Stimulated activated CD8-positive, alpha-beta memory T cell treated with anti-CD3 and anti-CD28 coated beads, Interleukin-15, amount 100 ng/mL, for 48 hours (primary cell): ENCODE measurements at places on chromosomes 1 and 21.

DNA sequence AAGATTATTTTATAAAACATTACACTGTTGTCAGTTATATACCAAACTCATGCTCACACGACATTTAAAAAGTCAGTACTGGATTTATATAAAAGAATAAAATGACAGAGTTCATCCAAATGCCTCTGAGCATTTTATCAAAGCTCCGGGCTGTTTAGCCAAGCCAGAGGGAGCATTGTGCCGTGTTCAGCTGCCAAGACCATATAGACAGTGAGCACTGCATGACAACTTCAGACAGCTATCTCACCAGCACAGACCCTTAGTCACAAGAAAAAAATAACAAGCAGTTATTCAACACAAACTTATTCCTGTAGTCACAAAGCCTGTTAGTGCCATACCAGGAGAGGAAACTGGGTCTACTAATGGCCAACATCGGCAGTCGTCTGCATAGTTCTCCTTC lies 88.0 kb upstream of the PBX1 start:
- no peak for DNase-seq

GRCh38 chr1:110262846-110263631 lies 52.9 kb downstream of the KCNC4 start:
- no peak for DNase-seq

GRCh38 chr1:16888860-16889816 lies 6.6 kb upstream of the RNU1-2 start:
- DNase-seq = peak; percentile 51

GRCh38 chr1:116854403-116854690 lies 55.4 kb upstream of the PTGFRN start:
- no peak for DNase-seq

DNA sequence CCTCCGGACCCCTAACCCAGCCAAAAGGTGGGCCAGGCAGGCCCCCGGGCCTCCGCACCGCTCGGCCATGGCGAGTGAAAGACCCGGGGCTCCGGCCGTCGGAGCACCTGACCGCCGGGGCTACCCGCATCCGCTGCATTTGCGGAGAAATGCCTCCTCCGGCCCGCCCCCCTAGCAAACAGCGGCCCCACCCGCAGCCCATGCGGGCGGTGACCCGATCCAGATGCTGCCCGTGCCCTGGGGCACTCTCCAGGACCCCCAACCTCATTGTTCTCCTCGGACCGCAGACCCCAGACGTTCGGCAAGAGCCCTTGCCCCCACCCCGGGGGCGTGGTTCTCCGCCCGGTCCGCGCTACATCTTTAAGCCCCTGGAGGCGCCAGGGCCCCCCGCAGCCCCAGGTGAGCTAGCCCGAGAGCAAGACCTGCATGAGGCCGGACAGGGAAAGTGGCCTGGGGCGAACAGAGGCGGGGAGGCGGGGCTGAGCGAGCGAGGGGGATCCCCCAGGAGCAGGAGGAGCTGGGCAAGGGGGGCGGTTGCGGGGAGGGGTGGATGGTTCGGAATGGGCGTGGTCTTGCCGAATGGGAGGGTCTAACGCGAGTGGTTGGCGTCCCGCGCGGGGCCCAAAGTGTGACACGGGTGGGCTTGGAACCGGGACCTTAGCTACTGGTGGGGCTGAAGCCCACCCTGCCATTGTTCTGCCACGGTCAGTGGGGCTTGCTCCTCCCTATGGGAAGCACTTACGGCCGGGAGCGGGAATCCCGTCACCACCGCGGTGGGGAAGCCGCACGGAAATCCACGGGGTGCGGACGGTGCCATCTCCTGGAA lies 6.3 kb upstream of the CRYBG2 start:
- peak; percentile 41 for DNase-seq

GRCh38 chr1:109500941-109501381 lies 7.1 kb downstream of the CYB561D1 start:
- DNase-seq = no peak

DNA sequence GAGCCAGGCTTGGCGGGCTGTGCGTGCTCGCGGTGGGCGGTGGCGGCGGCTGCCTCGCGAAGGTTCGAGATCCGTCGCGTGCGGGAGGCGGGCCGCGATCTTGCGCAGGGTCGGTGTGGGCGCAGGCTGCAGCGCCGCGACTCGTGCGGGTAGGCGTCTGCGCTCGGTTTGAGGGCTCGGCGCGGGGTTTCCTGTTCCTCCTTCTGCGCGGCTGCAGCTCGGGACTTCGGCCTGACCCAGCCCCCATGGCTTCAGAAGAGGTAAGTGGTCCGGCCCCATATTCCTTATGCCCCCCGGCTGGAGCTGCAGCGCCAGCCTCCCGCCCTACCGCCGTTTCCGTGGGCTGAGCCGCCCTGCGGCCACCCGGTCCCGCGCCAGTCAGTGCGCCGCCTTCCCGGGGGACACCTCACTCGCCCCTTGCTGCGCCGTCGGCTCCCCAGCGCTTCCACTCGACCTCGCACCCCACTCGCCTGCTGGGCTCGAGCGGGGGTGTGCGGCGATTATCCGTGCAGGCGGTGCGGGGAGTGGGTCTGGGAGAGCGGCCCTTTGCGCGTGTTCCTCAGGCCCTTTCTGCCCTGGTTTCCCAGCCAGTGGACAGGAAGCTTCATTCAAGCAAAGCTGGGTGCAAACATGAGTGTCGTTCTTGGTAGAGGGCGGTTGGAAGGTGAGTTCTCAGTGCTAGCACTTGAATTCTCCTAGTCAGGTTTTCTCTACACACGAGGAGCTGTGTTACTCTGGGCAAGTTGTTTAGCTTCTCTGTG lies at the start of gene CACYBP:
Gene CACYBP (plus strand): TSS at position 12 of the 761 bp plus-strand sequence. CDS start 234 bp downstream, at position 246.
- no peak for DNase-seq

GRCh38 chr1:151401125-151401788 lies 1.9 kb downstream of the PSMB4 start:
- DNase-seq = no peak

DNA sequence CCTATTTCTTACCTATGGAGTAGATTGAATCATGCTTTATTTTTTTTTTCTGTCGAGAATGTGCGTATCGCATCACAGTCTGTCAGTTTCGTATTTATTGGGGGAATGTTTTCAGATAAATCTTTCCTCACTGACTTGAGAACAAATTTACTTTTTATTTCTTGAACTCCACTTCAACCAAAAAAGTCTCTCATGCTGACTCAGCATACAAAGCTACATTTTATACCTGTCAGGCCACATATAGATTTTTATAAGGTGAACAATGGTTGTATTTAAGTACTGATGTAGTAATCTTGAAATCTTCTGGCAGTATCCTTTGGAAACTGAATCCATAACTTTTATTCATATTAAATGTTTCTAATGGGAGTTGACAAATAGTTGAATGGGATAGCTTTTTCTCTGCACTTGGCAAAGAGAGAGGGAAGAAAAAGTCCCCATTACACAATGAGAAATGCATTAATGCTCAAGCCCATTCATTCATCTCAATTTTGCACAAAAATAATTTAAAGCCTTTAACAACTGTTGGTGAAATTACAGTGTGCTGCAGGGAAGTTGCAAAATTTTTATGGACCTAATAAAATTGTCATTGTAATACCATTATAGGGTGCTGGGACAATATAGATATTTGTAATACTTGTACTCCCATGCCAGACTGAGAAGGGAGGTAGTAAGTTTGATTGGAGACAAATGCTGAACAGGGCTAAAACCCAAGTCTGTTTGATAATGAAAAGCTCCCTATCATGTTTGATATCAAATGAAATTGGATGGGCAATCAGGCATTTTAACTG lies 367.6 kb downstream of the HLX start:
- no peak for DNase-seq

GRCh38 chr1:184160236-184160635 lies 108.7 kb downstream of the TSEN15 start:
- DNase-seq = peak; percentile 45

GRCh38 chr1:41675401-41675800 lies 190.9 kb upstream of the EDN2 start:
- DNase-seq = no peak

- DNase-seq = no peak
Measured at GRCh38 chr1:50275566-50275965, 147.7 kb downstream of the DMRTA2 start.

DNA sequence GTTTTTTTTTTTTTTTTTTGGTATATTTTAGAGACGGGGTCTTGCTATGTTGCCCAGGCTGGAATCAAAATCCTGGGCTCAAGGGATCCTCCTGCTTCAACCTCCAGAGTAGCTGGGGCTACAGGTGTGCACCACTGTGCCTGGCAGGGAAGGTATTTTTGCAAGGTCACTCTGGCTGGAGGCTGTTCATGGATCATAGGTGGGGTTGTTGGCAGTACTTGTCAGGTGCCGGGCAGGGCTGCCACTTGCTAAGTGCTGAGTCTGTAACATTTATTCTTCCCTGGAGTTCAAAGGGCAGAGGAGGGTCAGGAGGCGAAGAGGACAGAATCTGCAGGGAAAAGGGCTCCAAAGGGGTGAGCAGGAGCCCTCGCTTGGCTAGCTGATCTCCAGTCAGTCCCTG lies 24.1 kb downstream of the A3GALT2 start:
- no peak for DNase-seq

- no peak for DNase-seq
Measured at GRCh38 chr1:22255341-22256212, 112.7 kb upstream of the WNT4 start.

DNA sequence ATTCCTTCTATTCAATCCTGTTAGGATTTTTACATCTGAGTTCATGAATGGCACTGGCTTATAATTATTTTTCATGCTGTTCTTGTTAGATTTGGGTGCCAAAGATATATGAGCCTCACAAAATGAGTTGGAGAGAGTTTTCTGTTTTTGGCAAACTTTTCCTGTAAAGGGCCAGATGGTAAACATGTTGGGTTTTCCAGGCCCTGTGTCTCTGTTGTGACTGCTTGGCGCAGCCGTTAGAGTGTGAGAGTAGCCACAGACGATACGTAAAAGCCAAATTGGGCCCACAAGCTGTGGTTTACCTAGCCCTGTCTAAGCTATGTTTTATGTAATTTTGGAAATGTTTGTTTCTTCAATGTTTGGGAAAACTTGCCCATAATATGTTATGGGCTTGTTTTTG lies 15.6 kb upstream of the CA6 start:
- DNase-seq = no peak

- no peak for DNase-seq
Measured at GRCh38 chr1:50983219-50983802, 13.3 kb downstream of the CDKN2C start.

DNA sequence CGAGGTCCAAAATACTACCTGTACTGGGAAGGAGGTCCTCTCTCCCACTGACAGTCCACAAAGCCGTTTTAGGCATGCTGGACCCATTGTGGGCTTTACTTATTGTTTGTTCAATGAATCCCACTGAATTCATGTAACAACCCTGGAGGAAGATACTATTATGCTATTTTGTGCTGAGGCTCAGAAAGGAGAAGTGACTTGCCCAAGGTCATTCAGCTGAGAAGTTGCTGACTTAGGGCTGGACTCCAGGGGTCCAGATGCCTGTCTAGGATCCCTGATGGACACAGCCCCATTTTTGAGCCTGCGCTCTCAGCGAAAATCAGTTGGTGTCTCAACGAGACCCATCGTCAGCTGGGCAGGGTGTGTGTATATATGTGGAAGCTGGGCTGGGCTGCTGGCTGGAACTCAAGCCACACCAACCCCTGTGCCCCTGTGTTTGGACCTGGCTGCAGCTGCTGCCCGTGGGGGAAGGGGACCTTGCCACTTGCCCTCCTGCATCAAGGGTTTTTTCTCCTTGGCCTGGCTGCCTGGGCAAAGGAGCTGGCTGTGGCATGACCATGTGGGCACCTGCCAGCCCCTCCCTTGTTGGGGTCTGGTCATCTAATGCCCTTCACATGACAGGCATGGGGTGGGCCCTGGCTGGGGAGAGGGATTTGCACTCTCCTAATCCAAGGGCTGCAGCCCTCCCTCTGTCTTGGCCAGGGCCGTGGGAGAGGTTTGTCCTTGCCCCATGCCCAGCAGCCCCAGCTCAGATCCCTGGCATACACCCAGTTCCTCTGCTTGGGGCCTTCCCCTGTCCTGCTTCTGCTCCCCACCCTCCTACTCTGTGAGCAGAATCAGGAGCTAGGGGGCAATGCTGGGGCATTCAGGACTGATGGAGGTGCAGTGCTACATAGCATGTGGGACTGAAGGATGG lies 15.0 kb downstream of the KCNQ4 start:
- DNase-seq = no peak

DNA sequence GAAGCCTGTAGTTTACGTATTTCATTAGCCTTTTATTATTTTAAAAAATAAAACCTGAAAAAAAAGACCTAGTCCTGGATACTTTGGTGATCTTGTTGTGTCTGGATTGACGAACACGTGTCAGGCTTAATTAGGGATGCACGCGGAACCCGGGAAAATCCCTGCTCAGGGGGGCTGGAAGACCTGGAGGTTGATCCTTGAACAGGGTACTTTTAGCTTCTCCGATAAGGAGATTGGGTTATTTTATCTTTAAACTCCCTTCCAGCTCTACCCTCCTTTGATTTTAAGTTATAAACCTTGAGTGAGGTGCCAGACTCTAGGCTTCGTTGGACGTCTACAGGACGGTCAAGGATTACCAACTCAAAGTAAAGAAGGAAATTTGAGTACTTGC lies 552 bp upstream of the ZNF691 start:
- DNase-seq = no peak

GRCh38 chr1:207317561-207317960 lies 3.9 kb upstream of the CD55 start:
- DNase-seq = no peak

DNA sequence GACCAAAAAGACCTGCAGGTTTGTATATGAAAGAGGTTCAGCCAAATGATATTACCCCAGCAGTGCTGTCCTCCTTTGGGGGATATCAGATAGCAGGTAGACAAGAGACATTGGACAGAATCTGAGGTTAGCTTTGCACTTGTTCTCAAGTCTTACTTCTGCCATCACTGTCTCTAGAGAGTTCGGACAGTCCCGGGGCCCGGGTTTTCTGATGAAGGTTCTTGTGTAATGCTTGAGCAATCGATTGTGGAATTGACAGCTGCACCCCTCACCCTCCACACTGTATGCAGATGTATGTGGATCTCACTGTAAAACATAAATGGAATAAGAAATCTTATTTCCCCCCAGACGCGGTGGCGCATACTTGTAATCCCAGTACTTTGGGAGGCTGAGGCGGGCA lies 56.2 kb upstream of the MORC3 start:
- no peak for DNase-seq

- DNase-seq = no peak
Measured at GRCh38 chr1:174998569-174999215, 1.1 kb upstream of the CACYBP start.

DNA sequence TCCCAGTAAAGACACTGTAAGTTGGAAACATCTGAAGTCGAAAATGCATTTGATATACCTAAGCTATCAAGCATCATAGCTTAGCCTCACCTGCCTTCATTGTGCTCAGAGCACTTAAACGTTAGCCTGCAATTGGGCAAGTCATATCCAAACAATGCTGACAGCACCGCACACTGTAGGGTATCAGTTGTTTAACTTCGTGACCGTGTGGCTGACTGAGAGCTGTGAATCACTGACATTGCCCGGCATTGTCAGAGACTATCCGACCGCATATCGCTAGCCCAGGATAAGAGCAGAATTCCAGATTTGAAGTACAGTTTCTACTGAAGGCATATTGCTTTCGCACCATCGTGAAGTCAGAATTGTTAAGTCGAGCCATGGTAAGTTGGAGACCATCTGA lies 41.5 kb downstream of the GALNT2 start:
- DNase-seq = no peak

- DNase-seq = no peak
Measured at GRCh38 chr1:20052386-20052785, 17.6 kb upstream of the PLA2G5 start.
